Foreskin keratinocyte (primary cell): ENCODE measurements at places on chromosomes 2 and 18.

GRCh38 chr2:128416109-128416785 lies 97.6 kb upstream of the HS6ST1 start:
- DNase-seq = no peak

DNA sequence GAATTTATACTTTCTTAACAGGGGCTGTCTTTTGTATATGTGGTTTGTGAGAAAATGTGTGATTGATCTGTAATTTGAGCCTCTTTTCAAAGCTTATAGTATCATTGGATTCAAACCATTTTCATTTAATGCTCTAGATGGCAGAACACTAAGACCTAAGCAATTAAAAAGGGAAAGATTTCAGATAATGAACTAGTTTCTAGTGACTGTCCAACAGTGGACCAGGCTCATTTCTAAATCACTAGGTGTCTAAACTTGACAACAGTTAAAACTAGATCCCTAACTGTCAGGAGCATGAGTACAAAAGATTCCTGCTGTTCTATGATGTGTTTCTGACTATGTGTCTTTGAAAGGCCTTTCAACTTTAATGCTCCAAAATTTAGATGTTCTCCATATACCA lies 54.6 kb downstream of the ANKRD44 start:
- no peak for DNase-seq

- DNase-seq = no peak
Measured at GRCh38 chr18:48594471-48595094, 55.8 kb downstream of the CTIF start.

DNA sequence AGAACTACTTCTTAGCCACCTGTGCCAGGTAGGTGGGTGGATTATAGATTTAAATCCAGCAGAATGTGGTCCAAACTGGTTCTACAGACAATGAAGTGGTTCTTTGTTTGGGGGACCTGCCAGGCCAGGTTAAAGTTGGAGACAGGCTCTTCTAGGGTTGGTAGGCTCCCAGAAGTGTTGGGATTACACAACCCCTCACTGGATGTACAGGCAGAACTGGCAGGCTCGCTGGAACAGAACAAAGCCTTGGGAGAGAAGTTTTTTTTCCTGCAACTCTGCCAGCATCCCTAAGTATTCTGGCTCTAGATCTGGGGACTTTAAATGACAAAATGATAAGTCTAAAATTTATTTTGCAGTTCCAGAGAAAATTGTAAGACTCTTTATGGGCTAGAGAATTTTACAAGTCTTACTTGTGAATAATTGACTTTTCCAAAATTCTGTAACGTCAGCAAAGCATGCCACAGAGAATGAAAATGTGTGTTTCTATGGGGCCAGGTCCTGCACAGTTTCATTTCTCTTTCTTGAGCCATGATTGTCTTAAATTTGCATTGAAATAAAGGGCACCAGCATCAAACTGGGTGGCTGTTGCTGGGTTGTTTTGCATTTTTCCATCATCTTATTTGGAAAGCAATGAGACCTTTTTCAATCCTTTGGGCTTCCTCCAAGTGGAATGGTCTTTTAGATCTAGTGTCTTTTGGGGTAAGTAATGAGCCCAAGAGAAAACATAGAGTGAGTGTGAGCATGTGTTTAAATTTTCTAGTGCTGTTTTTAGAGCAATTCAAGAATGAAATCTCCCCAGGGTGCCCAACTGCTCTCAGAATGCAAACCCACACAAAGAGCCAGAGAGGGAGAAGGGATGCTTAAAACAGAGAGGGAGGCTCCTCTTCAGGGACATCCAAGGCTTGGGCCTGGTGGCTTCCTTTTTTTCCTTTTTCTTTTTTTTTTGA lies 32.4 kb upstream of the ATL2 start:
- no peak for DNase-seq

DNA sequence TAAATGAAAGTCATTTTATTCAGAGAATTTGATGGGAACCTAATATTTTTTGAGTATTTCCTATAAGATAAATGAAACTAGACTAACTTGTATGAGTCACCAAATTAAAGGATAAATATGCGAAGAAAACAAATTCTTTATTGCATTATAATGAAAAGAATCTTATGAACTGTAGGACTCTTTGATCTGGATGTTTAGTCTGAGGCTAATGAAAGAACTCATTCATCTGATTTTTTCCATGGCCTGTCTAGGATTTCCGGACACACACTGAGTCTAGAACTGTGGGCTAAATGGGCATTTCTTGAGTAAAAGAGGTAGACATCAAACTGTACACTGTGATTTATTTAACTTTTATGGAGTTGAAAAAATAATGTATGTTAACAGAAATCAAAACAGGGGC lies 43.0 kb downstream of the ZNF519 start:
- no peak for DNase-seq

DNA sequence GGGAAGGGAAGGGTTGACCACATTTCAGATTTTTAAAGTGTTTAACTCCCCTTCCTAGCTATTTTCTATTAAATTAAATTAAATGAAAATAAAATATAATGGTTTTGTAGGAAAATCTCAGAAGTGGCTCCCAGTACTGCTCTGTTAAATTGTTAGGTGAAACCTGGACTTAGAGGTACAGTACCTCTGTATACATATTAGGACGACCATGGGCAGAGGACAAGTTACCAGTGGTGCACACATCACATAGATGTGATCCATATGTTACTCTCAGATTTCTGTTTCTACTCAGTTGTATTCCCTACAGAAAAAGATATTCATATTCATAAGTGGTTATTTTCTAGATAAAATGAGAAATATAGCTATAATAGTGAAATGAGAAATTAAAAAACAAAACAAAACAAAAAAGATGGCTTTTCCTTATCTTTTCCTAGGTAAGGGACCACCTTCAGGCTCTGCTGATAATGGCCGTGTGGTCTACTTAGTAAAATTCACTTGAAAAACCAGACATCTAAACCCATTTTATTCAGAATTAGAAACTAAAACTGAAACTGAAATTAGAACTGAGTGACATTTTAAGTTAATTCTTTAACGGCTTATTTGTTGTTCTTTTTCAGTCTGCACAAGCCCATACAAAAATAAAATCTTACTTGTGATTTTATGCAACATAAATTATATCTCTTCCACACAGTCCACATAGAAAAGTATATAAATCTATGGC lies 832.5 kb upstream of the CHAC2 start:
- no peak for DNase-seq

GRCh38 chr2:74873012-74873665 lies 39.2 kb downstream of the HK2 start:
- DNase-seq = no peak

- no peak for DNase-seq
Measured at GRCh38 chr2:9017411-9017810, 13.9 kb upstream of the MBOAT2 start.

DNA sequence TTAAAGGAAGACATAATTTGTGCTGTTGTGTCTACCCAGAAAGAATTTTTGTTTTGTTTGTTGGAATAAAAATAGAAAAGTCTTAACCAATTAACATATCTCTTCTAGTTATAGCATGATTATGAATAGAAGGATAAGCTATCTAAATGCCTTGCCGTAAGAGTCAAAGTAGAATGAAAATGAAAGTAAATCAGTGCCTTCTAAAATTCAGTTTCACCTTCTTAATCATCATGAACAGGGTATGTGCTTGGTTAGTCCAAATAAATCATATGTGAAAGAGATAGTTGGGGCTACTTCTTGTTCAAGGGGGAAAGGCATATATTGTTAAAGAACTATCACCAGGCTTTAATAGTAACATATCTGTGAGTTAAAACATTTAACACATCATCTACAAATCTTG lies 91.5 kb downstream of the GULP1 start:
- DNase-seq = no peak

DNA sequence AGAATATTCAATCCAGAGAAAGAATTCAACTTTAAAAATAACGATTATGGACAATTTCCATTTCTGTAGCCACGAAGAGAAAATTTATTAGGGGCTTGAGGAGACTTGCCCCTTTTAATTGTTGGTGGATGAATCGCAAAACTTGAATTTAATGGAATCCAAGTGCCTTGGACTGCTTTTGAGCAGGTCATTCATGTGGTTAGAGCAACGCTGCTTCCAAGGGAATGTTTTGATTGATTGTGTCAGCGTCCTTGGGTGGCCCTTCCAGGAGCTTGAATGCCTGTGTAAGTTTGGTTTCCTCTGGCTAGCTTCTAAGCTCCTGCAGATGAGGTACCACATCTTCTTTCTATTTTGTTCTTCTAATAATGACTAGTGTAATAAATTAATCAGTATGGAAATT lies 213.4 kb downstream of the LTBP1 start:
- no peak for DNase-seq

DNA sequence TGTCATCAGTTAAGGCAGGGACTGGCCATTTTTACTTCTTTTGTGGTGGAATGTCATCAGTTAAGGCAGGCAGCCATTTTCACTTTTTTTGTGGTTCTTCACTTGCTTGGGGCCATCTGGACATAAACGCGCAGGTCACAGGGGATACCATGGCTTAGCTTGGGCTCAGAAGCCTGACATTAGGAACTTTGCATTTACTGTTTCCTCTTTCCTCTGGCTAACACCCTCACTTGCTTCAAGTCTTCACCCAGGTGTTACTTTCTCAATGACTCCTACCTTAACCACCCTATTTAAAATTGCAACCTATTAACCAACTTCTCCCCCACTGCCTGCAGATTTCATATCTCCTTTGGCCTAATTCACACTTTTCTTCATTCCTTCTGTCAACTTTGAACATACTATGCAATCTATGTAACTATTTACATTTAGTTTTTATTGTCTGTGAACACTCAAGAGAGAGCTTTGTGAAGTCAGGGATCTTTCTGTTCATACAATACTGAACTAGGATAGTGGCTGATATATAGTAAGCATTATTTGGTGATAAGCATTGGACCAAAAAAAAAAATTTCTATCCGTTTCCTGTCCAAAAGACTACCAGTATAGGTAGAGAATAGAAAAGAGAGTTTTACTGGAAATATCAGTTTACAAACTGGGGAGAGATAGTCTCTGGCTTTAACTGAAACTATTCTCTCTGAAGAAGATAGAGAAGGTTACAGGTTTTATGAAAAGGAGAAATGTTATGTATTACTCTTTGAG lies 600.1 kb upstream of the ZNF804A start:
- no peak for DNase-seq

DNA sequence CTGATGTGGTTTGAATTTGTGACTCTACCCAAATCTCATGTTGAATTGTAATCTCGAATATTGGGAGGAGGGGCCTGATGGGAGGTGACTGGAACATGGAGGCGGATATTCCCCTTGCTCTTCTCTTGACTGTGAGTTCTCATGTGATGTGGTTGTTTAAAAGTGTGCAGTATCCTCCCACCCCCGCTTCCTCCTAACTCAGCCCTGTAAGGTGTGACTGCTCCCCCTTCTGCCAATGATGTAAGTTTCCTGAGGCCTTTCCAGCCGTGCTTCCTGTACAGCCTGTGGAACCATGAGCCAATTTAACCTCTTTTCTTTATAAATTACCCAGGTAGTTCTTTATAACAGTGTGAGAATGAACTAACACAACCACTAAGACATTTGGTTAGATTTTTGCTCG lies 458.4 kb downstream of the THSD7B start:
- DNase-seq = no peak

DNA sequence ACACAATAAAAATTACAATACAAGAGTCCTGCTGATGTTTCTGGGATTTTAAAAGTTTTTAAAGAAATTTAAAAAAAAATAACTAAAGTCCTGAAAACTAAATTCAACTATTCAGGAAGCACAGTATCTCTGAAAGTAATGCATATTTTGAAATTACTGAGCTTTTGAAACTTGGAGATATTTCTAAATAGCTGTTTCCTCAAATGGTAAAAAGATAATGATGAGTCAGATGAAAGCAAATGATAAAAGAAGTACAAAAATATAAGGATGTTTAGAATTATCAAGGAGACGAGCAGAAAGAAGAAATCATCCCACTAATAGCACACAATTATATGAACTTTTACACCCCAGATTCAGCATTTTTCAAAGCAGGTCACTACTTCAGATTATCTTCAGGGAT lies 90.2 kb upstream of the SLC25A52 start:
- no peak for DNase-seq

DNA sequence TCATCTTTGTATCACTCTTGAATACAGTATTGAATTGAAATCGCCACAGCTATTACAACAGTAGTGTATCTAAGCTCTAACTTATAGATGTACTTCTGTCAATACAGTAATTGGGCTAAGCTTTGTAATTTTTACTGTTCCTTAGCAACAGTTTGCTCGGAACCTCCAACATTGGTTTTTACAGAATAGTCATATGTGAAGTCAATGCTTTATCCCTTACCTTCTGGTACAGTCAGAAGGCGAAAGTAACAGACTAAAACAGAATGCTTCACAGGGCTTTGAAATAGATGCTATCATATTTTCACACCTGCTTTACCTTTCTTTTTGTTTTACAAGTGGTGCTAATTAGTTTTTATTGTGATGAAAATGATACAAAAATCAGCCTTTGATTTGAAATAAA lies 46.9 kb upstream of the CYP20A1 start:
- DNase-seq = no peak

GRCh38 chr2:143001501-143001900 lies 124.0 kb downstream of the KYNU start:
- DNase-seq = no peak

- no peak for DNase-seq
Measured at GRCh38 chr2:143840601-143841000, 679.3 kb downstream of the ZEB2 start.
